Stimulated activated CD4-positive, alpha-beta T cell treated with anti-CD3 and anti-CD28 coated beads, Interleukin-4, amount 100 ng/mL, for 24 hours (primary cell): ENCODE measurements at places on chromosomes 1 and 21.

DNA sequence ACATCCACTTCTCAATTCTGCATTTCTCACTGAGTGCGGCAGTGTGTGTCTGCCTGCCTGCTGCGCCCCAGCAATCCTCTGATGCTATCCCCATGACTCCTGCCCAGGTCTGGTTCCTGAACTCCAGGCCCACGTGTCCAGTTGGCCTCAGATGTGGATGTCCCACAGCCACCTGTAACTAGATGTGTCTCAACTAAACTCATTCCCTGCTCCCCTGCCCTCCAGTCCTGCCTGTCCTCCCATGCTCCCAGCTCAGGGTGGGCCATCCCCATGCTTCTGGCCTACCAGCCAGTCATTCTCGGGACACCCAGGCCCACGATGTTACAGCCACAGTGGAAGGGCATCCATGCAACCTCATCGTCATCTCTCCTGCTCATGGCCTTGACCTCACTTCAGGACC is 76.8 kb downstream of the STUM start:
- DNase-seq, result no peak

- DNase-seq, result no peak
Observed at GRCh38 chr1:234571702-234572101, 38.3 kb downstream of the IRF2BP2 start.

DNA sequence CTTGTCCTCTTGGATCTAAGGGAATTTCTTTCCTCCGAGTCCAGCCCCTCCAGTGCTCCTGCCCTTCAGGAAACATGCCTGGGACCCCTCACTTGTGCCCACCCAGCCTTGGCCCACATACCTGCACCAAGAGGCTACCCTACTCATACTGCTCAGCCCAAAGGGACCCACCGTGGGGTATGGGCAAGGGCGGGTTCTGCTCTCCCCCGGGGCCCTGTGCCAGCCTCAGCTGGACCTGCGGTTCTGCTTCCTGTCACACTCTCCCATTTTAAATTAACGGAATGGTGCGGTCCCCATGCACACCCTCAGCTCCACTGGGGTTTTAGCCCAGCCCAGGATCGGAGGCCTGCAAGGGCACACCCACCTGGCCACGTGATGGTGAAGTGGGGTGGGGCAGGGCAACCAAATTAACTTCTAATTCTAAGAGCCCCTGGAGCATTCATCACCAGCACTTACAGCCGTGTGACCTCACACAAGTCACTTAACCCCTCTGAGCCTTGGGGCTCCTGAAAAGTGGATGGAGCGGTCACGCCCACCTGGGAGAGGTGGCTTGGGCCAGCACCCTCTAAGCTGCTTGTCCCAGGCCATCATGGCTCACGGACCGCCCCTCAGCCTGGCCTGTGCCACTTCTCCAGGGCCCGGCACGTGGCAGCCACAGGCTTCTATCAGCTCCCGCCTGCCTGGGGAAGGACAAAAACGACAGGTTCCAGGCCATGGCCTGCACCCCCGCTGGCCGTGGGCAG is 28.3 kb downstream of the TP73 start:
- DNase-seq, result no peak

- no peak for DNase-seq
Observed at GRCh38 chr1:6782151-6782550, 3.1 kb upstream of the CAMTA1 start.

- no peak for DNase-seq
Observed at GRCh38 chr1:193270996-193271395, 84.6 kb upstream of the B3GALT2 start.

DNA sequence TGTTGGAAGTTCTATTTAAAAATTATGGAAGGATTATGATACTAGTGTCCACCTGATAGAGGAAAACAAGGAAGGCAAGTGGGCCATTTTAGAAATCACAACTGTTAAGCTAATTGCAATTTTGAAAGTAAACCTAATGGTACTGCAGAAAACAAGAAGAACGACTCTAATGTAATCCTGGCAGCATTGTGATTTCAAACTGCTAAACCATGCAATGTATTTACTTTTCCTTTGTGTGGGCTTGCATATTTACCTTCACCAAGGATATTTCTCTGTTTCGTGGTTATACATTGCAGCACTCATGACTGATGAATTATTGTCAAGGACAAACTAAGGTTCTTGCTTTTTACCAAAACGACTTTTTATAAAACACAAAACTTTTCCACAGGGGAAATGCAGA is 88.1 kb downstream of the TM2D1 start:
- DNase-seq, result no peak

DNA sequence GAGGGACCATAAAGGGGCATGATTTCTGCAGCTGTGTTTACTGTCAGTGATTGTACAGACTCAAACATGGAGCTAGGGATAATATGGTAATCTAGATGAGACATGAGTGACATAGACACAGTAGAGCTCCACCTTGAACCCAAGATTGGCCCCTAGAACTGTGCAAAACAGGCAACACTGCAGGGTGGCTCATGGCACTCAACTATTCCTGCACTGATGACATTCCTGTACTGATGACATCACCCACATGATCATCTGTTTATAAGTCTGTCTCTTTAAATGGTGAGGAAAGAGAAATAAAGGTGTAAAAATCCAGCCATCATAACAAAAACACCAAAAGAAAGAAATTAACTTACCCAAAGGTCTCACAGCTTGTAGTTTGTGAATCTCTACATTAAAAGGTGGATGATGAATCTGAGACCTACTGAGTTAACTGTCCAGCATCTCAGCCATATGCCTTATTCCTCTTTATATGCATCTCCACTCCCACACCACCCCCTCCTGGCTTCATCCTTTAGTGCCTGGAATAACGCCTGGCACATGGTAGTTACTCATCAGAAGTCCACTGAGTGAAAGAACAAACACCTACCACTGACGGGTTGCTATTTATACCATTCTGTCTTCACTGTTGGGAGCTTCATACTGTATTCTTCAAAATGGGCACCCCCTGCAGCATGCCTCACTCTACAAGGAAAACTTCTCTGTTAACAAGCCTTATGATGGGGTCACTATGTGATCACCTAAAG is at the start of gene LRRC53:
LRRC53 (minus strand) TSS at position 442 of the 746 bp plus-strand sequence. CDS start 29,262 bp downstream, outside the sequence.
- DNase-seq, result no peak

- no peak for DNase-seq
Observed at GRCh38 chr1:156602557-156602993, 1.3 kb upstream of the GPATCH4 start.

GRCh38 chr1:192737306-192737705 is 71.5 kb upstream of the RGS2 start:
- DNase-seq, result no peak

DNA sequence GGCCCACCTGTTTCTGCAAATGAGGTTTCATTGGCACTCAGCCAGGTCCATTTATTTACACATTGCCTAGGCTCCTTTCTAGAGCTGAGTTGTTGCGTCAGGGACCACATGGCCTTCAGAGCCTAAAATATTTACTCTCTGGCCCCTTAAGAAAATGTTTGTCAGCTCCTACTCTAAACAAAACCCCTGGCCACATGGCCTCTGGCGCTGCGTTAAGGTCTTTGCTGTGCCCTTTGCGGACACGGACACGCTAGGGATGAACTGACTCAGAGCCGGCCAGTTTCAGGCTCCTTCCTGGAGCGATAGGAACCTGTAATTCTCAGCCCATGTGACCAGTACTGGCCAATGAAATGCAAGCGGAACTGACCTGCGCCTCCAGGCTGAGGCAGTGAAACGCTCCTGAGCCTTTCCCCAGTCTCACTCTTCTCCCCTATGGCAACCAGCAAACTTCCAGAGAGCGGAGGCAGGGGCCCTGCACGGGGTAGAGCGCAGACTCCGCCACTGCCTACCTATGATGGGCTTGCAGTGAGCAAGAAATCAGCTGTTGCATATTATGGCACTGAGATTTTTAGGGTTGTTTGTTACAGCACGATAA is 160.3 kb downstream of the ETS2 start:
- no peak for DNase-seq

DNA sequence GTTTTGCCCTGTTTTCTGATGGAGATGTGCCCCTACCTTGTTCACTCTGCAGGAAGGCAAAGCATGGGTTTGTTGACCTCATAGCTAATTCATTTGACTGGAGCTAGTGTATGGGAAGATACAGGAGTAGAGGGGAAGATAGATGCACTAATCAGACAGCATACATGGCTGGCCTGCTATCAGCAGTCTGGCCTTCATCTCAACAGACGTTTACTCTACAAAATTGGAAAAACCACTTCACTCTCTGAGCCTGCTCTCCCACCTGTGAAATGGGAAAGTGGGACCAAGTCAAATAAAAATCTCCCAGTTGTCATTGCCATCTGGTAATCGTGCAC is 235.2 kb upstream of the RAB4A start:
- no peak for DNase-seq

DNA sequence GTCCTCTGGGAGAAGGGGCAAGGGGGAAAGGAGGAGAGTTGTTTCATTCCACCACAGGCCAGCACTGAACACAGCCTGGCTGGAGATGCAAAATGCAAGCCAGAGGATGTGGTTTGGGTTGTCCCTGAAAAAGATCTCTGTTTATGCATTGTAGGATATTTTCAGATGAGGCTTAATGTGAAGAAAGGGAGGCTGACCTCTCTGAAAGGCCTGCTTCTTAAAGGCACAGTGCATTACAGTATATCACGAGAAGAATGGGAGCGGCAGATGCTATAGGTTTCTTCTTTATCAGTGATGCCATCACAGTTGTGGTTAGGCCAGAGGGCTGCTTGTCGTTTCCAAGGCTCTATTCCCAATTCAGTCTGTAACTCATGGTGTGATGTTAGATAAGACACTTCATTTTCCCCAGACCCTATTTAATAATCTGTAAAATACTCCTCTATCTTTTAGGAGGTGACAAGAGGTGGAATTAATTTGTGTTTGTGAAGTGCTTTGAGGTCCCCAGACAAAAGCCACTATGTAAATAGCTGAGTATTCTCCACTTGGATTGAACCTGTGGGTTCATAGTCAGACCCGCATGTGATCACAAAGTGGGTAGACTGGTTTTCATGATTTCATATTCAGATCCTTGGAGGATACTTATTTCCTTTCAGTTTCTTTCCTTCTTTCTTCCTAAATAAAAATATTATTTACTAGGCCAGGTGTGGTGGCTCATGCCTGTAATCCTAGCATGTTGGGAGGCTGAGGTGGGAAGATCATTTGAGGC is 76.5 kb upstream of the WDR26 start:
- no peak for DNase-seq

DNA sequence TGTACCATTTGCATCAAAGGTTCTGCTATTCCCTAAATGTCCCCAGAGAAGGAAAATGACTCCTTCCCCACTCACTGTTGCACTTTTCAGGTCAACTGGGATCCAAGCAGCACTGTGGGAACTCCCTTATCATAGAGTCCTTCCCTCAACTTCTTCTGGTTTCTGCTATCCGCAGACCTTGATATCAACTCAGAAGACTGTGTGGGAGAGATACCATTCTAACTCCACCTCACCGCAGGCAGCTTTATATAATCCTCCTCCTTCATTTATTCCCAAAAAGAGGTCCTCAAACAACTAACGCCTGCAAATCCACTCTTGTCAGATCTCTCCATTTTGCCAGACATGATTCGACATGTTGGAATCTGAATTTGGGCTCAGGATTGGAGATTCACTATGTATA is 27.3 kb downstream of the LHX9 start:
- DNase-seq, result no peak

DNA sequence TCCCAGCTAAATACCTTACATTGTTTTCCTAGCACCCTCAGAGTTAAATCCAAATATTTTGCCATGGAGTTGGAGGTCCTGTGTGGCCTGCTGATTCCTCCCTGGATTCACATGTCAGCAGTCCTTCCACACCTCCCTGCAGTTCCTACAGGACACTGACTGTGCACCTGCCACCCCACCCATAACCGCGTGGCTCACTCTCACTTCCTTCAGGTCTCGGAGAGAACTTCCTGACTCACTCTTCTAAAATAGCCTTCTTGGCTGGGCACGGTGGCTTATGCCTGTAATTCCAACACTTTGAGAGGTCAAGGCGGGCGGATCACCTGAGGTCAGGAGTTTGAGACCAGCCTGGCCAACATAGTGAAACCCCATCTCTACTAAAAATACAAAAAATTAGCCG is 8.4 kb upstream of the CAMTA1 start:
- DNase-seq, result no peak
